ENCODE measurements at places on chromosomes 13 and 19. TPM values are rescaled to one million over a fixed set of nuclear protein-coding genes. Genes with fewer than 3 reads are reported as not detected.

The BLVRB gene
- total RNA-seq: 30.8 TPM

The SIX5 gene
- total RNA-seq: 15.2 TPM

The CD22 gene
- total RNA-seq: not detected

The PSG2 gene
- total RNA-seq: not detected

The TNFRSF19 gene
- total RNA-seq: 0.29 TPM

The ZNF850 gene
- 3.6 TPM for total RNA-seq

The FIZ1 gene
- total RNA-seq: 14.7 TPM

The AKAP11 gene
- total RNA-seq: 17.8 TPM

The FCAR gene
- not detected for total RNA-seq

The OR7A5 gene
- total RNA-seq: not detected

The MYH14 gene
- 0.13 TPM for total RNA-seq

The ANKLE1 gene
- 3.1 TPM for total RNA-seq

The LRRC4B gene
- not detected for total RNA-seq

The CDK8 gene
- total RNA-seq: 13.3 TPM

The ZNF823 gene
- 3.8 TPM for total RNA-seq

The ZNF101 gene
- total RNA-seq: 12.8 TPM

The VSTM2B gene
- total RNA-seq: not detected

The LRRC63 gene
- not detected for total RNA-seq

The GZMM gene
- not detected for total RNA-seq

Measured in endothelial cell of umbilical vein (primary cell).